ENCODE measurements at places on chromosomes 2 and 18.

GRCh38 chr18:9637036-9637767 lies 22.8 kb upstream of the PPP4R1 start:
- no peak for DNase-seq

DNA sequence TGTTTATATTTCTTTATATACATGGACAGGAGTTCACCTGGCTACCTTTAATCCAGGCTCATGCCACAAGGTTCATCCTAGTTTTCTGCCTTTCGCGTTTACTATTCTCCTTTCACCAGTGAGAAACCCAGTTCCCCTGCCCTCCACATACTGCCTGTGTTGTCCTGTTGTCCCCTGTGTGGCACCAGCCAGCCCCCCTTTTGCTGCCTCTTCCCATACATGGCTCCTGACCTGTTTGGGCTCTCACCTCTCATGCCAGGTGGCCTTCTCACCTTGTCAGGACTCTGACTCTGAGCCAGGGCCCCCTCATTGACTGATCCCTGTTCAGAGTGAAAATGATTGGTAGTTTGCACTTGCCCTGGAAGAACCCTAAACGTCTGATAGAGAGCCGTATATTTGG lies 13.6 kb downstream of the ASB1 start:
- no peak for DNase-seq

- DNase-seq, result no peak
These were observed 1.7 kb downstream of the UGGT1 start for GRCh38 chr2:128092656-128093055.

DNA sequence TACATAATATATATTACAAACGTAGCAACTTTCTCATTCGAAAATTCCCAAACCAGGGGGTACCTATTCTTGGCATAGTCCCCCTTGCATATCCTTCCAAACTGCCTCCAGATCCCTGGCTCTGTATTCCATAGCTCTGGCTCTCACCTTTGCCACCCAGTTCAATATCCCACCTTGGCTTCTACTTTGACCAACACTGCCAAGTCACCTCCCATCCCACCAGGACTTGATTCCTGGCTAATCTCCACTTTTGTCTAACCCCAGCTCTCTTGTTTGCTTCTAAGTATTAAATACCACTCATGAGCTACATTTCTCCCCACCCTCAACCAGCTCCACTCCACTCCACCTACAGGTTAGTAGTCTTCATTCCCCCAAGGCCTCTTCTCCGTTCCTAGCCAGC lies 103.2 kb upstream of the WDR75 start:
- DNase-seq, result no peak

DNA sequence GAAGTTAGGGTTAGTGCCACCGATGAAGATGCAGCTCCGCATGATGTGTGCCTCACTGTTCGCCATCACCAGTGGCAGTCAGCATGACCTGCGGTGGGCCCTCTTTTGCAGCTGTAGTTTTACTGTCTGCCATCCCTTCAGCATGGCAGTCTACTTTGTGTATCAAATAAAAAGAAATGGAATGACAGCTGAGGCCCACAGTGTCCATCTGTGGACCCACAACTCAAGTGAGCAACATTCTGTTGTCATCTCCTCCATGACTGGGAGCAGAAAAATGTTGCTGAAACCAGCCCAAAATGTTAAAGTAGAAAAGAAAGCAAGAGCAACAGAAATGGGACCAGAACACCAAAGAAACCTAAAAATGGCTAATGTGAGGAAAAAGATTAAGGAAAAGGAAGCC lies 128.7 kb downstream of the MEP1B start:
- no peak for DNase-seq

DNA sequence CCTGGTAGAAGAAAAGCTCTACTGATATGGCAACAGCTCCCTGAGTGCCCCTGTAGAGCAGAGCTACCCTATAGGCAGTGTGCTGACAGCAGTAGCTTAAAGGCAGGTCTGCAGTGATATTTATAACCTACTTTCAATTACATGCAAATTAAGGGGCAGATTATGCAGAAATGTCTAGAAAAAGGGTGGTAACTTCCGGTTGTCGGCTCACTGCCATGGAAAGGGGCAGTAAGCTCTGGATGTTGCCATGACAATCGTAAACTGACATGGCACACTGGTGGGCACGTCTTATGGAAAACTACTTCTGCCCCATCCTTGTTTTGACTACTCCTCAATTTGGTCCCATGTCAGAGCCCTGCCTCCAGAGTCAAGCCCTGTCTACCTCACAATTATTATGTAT lies 2.9 kb upstream of the TYMS start:
- DNase-seq, result no peak

DNA sequence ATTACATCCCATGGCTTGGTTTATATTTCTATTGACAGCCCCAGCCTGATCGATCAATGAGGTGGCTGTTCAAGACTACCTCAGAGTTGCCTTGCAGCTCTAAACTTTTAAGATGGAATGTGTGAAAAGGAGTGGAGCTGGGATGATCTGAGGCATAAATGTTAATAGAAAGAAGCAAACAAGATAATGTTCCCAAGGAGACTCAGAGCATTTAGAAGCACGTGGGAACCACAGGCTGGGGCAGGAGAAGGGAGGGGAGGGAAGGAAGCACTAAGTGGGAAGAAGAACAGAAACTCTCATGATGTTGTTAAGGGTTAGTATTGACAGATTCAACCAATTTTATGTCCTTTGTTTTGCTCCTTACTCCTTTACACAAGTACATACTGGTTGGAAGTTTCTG lies 28.8 kb upstream of the LRATD1 start:
- DNase-seq, result no peak

DNA sequence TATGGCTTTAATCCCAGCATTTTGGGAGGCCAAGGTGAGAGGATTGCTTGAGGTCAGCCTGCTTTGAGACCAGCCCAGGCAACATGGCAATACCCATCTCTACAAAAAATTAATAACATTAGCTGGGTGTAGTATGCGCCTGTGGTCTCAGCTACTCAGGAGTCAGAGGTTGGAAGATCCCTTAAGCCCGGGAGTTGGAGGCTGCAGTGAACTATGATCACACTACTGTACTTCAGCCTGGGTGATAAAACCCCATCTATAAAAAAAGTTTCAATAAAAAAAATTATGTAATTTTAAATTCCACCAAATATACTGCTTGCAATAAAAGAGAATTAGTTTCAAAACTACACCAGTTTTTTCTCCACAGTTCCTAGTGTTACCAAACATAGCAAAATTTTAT lies 23.3 kb upstream of the CACNB4 start:
- DNase-seq, result no peak

- DNase-seq, result no peak
These were observed 46.6 kb upstream of the SCG2 start for GRCh38 chr2:223648755-223649154.

GRCh38 chr18:48795696-48796095 lies 155.1 kb downstream of the SMAD7 start:
- no peak for DNase-seq

DNA sequence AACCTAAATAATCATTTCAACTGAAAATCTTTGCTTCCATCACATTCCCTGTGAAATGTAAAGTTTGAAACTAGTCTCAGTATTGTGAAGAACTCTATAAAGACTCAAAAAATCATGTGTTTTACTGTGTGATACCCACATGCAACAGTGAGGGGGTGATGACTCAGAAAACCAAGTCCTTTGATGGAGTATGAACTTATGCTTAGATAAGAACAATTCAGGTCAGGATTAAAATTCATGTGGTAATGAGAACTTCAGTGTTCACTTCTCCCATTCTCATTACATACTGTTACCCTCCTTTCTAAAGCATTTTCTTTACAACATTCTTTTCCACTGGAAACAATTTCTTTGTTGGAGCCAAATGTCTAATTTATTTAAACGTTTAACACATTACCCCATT lies 360.2 kb downstream of the FSIP2 start:
- no peak for DNase-seq

DNA sequence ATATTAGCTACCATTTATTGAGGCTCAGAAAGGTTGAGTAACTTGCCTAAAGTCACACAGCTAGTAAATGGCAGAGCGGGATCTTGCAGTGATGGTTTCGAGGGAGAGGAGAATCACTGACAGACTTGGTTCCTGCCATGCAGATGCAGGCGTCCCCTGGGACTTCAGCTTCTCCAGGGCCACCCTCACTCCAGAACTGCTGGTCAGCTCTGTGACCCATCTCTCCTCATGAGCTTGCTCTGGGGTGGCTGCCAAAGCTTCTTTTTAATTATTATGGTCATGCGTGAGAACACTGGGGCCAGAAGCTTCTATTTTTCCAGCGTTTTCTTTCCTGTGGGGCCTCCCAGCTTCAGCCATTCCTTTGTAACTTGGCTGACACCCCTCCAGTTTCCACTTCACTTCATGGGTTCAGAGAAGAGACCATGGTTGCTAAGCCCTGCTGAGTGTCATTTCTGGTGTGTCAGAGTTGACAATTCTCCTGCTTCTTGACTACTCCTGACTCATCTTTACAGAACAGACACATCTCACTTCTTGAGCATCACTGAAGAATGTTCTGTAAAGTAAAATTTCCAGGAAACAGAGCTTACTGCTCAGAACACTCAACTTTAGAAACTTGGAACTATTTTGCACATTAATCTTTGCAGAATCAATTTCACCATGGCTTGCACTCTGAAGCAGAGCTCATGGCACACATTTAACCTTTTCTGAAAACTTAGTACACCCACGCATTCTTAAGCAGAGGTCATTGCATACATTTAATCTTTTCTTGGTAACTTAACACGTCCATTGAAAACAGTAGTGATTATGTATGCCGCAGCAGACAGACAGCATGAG lies 70.4 kb downstream of the IL1R2 start:
- no peak for DNase-seq

GRCh38 chr2:31319406-31320175 lies 85.6 kb downstream of the EHD3 start:
- DNase-seq, result no peak

DNA sequence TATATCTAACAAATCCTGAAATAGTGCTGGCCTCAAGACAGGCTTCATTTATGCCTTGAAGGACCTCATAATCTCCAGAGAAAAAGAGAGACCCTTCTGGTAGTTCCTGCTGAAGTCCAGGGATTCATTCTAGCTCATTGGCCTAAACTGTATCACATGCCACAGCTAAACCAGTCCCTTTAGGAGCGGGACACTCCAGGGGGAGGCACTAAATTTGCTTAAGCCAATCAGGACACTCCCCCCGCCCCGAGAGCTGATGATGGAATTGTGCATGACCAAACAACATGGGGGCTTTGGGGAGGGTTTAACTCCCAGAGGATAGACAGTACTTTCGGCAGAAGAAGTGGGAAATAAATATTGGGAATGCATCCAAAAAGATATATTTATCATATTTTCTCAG lies 36.4 kb upstream of the CXCR4 start:
- no peak for DNase-seq

DNA sequence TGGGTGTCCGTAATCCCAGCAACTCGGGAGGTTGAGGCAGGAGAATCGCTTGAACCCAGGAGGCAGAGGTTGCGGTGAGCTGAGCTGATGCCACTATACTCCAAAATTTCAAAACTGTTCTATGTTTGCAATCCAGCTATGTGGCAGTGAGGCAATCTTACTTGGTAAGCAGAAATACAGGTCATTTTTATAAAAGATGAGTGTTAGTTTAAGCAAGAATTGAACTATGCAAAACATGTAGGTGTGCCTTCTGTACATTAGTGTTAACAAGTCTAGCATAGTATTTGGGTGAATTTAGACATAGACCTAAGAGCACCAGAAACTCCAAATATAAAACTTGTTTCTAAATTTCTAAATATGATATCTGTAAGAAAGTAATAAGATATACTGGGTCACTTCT lies 7.2 kb downstream of the DSC1 start:
- no peak for DNase-seq

GRCh38 chr2:203583701-203584100 lies 48.6 kb upstream of the RAPH1 start:
- no peak for DNase-seq

- DNase-seq, result peak; percentile 62
These were observed 24.6 kb upstream of the KCMF1 start for GRCh38 chr2:84946204-84947009.

- no peak for DNase-seq
These were observed 1.9 kb upstream of the MEIS1 start for GRCh38 chr2:66432801-66433694.

DNA sequence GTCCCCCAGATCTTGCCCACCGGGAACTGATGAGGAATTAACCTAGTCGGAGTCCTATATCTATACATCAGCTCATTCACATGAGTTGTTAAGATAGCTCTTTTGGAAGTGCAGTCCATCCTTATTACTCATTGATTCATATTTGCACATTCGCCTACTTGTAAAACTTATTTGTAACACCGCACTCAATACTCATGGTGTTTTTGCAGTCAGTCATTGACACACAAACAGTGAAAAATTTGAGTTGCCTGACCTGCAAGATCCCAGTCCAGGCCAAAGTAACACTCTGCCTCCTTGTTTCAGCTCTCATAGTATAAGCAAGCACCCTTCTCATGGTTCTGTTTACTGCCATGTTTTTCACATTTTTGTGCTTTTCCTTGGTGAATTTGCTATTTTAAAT lies 180.6 kb downstream of the CTIF start:
- no peak for DNase-seq

- peak; percentile 21 for DNase-seq
These were observed 459.5 kb downstream of the DLGAP1 start for GRCh38 chr18:3995476-3996102.

DNA sequence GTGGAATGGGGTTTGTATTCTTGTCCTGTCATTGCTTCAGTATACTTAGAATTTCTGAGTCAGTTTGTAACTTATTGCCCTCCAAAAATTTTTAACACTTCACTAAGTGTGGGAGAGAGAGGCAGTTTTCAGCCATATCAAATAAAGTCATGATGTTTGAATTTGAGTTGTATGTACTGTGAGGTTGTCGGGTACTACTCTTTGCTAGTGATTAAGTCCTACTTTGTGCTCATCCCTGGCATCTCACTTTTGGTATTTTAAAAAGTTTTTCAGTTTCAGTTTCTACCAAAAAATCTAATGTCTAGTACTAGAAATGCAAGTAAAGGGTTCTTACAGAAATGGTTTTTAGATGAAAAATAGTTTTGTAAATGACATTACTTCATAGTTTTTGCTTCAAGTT lies 40.7 kb downstream of the EIF5B start:
- no peak for DNase-seq

- DNase-seq, result no peak
These were observed 26.3 kb downstream of the MEX3C start for GRCh38 chr18:51171223-51171622.

GRCh38 chr2:24253303-24253919 lies 78.6 kb downstream of the FAM228A start:
- DNase-seq, result no peak

GRCh38 chr2:118634876-118635275 lies 212.6 kb downstream of the EN1 start:
- no peak for DNase-seq

DNA sequence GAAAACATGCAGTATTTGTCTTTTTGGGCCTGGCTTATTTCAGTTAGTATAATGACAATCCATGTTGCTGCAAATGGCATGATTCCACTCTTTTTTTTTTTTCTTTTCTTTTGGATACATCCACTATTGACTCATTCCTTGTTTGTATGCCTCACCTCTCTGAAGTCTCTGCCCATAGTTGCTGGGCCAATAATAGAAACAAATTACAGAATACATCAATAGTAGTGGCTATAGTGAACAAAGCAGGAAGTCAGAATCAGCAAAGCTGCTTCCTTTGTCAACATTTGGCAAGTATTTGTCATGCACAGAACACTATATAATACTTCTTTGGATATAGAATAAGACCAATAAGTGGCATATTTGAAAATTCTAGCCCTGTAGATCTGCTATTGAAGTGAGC lies 609.7 kb downstream of the STK39 start:
- DNase-seq, result no peak

GRCh38 chr2:199624958-199625357 lies 167.2 kb upstream of the SATB2 start:
- DNase-seq, result no peak
